Astrocyte (in vitro differentiated cells and primary cell): ENCODE measurements at places on chromosomes 6 and 20. TPM values are rescaled to one million over a fixed set of nuclear protein-coding genes. Genes with fewer than 3 reads are reported as not detected.

DPPA5 gene
- total RNA-seq = not detected in 2 replicates

DNA sequence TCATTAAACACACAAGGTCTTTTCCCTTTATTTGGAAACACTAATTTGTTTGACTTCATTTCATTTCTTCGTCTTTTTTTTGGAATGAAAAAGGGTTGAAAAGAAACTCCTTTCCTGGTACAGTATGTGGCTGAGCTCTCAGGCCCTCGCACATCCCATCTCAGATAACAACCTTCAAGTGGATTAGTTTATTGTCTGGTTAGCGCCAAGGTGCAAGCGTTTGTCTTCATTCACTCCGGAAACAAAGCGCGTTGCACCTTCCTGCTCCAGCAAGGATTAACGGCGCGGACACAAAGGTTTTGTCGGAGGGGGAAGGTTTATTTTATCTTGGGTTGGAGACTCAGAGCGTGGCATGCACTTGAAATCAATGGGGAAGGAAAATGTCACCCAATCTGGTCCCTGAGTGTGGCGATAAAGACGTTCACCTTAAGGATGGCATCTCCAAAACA lies 5.3 kb upstream of the NKX2-2 start:
- no peak for DNase-seq

GRCh38 chr20:7010527-7010926 lies 243.0 kb downstream of the BMP2 start:
- DNase-seq = no peak

HDGFL1 gene
- total RNA-seq = not detected in 2 replicates

GRCh38 chr20:56601166-56601565 lies 27.9 kb upstream of the TFAP2C start:
- DNase-seq = no peak

DDX43 gene
- not detected in 2 replicates for total RNA-seq

DNA sequence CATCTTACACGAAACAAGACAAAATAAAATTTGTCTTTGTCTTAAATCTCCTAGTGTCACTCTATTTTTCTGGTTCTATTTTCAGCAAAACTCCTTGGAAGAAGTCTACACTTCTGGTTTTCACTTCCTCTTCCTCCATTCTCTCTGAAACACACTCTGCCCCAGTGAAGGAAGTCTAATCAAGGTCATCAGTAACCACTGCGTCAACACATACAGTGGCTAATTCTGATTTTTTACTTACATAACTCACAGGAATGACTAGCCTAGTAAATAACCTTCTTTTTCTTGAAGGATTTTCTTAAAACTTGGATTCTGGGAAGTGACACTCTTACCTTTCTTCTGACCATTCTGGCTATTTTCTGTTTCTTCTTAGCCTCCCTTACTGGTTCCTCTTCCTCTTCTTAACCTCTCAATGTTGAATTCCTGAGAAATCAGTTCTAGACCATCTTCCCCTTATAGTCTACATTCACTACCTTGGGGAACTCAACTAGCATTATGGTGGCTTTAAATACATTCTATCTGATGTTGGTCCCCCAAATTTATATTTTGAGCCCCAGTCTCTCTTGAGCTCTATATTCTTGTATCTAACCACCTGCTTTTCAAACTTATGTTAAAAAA lies 37.5 kb downstream of the AIG1 start:
- no peak for DNase-seq

DNA sequence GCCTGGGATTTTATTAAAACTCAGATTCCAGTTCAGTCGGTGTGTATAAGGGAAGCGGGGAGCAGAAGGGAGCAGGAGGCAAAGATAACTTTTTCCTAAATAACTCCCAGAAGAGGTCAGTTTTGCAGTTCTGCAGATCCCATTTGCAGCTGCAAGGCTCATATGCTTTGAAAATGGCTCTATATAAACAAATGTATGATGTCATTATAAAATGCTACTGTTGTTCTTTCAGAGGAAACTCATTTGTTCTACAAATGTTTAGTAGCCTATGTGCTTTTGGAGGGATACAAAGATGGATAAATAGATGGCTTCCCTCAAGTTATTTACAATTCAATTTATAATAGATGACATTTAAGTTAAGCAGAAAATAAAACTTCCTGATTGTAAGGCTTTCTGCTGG lies 29.2 kb upstream of the DSP start:
- DNase-seq = no peak

- no peak for DNase-seq
These were observed 60.3 kb downstream of the WDR27 start for GRCh38 chr6:169641461-169642085.

GRCh38 chr6:71349976-71350615 lies 61.5 kb downstream of the OGFRL1 start:
- DNase-seq = peak; percentile 72

DNA sequence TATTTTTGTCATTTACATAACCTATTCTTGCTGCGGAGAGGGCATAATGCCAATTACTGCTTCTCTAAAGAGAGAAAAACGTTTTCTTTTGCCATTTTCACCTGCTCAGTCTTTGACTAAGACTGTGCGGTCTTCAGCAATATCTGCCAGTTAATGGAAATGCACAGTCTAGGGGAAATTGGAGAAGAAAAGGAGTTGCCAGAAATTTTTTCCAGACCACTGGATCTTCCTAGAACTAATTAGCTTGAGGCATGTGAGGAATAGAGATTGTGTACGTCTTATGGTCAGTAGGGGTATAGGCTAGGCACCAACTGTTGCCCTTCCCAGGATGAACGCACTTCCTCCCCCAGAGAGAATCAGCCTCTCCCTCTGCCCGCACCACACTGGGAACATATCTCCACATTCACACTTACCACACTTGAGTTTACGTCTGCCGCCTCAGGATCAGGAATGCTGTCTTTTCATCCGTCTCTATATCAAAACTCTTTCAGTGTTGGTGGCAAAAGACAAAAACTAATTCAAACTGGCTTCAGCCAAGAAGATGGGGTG lies 67.9 kb upstream of the E2F3 start:
- no peak for DNase-seq

HLA-DQA2 gene
- not detected in 2 replicates for total RNA-seq

DNA sequence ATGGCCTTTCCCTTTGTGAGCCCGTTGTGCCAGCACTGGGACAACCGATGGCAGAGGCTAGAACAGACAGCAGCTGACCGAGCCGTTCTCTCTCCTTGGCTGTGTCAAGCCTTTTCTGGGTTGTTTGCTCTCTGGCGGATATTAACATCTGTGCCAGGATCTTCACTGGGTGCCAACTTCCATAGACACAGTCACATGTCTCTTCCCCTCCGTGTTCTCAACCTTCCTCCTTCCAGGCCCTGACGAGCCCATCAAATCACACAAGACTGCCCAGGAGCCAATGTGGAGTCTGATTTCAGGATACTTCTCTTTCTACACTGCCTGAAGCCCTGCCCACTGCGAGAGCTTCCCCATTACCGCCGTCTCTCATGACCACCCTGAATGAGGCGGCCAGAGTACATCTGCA lies 111.0 kb upstream of the RALGAPA2 start:
- DNase-seq = no peak

DNA sequence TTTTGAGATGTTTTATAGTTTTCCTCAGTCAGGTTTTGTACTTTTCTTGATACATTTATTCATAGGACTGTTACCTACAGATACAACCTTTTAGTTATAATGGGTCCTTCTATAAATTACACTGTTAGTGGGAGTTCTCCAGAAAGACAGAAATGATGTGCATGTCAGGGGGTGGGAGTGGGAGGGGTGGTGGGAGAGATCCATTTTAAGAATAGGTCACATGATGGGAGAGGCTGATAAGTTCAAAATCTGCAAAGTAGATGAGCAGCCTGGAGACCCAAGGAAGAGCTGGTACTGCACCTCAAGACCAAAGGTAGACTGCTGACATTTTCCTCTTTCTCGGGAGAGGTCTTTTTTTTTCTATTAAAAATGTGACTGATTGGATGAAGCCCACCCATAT lies 408.0 kb upstream of the GJE1 start:
- no peak for DNase-seq

UCKL1 gene
- 33.0 and 33.4 TPM in 2 replicates for total RNA-seq

DNA sequence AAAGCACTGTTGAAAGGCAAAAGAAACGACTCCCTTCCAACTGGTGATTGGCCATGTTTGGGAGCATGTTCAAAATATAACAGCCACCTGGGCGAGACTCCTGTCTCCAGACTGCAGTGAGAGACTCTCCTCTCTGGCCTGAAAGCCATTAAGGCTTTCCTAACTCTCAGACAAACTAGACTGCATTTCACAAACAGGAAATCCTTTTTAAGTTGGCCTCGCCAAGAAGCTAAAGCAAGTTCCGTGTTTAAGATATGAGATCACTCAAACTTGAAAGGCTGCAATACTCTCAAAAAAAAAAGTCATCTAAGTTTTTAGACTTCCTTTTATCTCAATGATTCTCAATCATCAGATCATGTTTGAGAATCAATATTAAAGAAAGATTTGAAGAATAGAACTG lies 117.0 kb downstream of the TFAP2A start:
- no peak for DNase-seq

DNA sequence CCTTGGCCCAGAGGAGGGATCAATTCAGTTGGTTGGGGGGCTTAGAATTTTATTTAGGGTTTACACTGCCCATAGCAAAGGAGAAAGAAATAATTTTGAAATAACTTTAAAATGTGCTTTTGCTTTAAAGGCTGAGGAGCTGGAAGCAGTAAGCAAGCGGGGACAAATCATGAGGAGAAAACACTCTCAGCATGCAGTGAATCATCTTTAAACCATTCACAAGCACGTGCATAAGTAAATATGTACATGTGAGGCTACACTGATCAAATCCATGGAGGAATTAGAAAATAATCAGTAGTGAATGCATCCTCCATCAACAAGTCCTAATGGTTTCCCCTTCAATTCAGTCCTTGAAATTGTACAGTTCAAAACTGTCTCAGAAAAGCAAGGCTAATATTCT lies 181.0 kb downstream of the MTFR2 start:
- peak; percentile 63 for DNase-seq
